ENCODE measurements at places on chromosomes 3 and 15.

- no peak for DNase-seq
Measured at GRCh38 chr3:20108869-20109268, 68.6 kb downstream of the KAT2B start.

DNA sequence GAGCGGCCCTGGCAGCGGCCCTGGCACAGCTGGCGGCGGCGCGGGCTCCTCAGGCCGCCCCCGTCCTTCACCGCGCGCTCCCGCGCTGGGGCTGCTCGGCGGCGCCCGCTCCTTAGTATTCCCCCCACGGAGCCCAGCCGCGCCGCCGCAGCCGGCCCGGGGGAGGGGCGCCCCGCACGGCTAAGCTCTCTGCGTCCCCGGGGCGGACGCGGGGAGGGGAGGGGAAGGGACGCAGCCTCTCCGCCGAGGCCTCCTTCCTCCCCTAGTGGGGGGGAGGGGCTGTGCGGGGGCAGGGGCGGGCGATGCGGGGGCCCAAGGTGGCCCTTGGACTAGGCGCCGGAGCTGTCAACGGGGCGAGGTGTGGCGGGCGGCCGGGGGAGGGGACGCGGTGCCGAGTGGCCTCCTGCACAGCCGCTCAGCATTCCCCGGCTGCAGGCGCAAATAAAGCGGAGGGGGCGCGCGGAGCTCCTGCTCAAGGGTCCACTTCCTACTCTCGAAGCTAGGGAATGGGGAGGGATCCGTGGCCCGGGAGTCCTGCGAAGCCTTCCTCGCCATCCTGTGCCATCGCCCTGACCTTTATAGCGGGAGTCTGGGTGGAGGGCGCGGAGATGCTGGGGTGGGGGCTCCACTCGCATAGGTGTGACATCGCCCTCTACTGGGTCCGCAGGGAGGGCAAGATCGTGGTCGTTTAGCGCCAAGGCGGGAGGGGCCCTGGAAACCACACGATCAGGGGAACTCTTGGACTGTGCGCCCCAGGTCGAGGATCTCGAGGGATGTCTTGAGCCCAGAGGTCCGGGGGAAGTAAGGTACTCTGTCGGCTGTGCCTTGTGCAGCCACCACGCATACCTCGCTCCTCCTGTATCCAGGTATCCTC lies 22.2 kb downstream of the EPHB3 start:
- DNase-seq, result no peak

DNA sequence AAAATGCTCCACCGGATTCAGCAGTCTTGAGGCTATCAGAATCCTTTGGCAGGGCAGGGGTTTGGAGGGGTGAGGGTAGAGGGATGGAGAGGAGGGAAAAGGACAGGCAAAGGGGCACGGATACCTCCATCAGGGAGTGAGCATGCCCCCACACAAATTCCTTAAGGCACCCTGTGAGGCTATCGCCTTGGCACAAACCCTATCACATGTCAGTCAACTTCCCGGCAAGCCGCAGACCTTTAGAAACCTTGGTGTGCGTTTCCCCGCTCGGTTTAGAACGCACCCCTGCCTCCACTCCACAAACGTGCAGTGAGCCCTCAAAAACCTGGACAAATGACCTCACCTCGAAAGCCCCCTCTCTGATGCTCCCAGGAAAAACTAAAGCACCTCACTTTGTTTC lies 422 bp upstream of the SETMAR start:
- DNase-seq, result no peak

GRCh38 chr3:181176601-181177000 lies 187.1 kb upstream of the DNAJC19 start:
- peak; percentile 10 for DNase-seq

DNA sequence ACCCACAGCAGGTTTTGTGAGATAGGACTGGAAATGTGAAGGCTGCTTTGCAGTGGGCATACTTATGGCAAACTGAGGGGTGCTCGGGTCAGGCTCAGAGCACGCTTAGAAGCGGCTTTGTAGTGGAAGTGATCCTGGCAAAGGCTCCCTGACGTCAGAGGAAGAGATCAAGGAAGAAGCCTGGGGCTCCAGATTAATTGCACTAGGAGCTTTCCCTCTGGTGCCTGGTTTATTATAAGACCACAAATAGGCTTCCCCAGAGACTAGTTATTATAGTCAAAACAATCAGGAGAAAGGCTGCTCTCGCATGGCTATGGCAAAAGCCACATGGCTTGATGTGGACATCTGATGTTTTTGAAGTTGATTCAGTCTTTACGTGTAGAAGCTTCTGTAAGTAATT lies 515.1 kb downstream of the GABRG3 start:
- DNase-seq, result no peak

- no peak for DNase-seq
Measured at GRCh38 chr3:38099518-38099917, 37.4 kb downstream of the ACAA1 start.

- DNase-seq, result no peak
Measured at GRCh38 chr3:117439812-117440211, 730.2 kb downstream of the TUSC7 start.

DNA sequence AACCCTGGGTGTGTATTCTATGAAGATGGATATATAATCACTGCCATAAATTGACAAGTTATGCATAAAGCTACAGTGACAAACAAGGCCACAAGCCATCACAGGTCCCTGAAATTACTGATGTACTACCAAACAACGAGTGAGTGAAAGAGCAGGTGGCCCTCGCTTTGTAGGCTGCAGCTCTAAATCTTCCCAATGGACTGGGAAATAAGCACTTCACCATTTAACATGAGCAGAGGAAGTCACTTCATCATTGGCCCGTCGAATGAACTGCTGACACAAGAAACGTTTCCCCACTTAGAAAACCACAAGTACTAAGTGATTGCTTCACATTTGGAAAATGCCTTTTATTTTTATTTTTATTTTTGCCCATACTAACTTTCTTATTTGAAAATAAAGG lies 218.0 kb downstream of the ZNF385D start:
- DNase-seq, result no peak

GRCh38 chr3:39960515-39961191 lies 151.2 kb downstream of the MYRIP start:
- DNase-seq, result no peak

DNA sequence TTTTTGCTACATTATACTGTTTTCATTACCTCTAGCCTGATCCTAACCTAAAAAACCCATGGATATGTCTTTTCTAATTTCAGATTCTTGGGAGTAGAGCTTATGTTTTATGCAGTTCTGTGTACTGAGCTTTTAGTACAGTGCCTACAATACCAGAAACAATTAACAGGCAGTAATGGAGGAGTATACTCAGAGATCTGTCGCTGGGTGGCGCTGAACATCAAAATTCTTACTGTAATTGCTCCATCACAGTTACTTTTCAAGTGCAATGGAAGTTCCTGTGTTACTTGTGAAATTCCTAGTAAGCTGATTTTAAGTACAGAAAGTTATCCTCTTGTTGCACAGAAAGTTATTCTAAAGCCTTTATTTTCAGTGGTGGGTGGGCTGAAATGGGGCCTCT lies 66.9 kb downstream of the RNF13 start:
- DNase-seq, result peak; percentile 3

- DNase-seq, result no peak
Measured at GRCh38 chr3:420584-420983, 224.0 kb downstream of the CHL1 start.

DNA sequence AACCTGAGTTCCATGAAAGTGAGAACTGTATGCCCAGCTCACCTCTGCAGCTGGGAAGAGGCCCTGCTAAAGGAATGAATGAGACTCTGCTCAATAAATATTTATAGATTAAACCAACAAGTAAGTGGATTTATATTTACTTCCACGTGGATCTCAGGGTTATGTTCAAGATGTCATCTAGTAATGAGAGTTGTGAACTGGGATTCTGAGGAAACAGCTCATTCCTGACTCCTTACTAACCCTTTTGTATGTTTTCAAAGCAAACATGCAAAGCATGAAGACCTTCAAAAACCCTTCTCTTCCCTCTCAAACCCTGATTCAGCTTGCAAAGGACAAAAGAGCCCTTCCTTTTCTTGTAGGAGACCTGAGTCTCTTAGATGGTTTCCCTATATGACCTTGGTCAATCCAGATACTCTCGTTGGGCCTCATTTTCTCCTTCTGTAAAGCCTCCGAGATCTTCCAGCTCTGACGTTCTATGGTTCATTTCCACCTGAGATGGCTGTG lies 53.4 kb downstream of the LSM3 start:
- no peak for DNase-seq

- DNase-seq, result no peak
Measured at GRCh38 chr3:167798443-167798842, 62.9 kb downstream of the SERPINI1 start.

GRCh38 chr3:141233457-141234161 lies 2.0 kb downstream of the PXYLP1 start:
- DNase-seq, result no peak

GRCh38 chr3:131031660-131032059 lies 5.0 kb downstream of the NEK11 start:
- no peak for DNase-seq

DNA sequence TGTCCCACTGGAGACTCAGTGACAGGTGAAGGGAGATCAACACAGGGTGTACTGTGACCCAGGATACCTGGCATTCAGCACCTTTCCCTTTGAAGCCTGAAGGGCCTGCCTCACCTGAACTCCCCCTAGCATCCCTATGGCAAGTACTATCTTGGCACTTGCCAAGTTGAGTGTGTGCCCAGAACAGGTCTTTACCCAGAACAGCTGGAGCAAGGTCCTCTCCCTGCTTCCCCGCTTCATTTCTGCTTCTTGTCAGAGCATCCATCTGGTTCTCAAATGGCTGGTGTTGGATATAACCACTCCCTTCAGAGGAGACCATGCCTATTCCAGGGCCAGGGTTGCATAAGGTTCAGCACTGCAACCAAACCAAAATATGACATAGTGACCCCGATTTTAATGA lies 73.0 kb downstream of the FAM43A start:
- DNase-seq, result no peak

- no peak for DNase-seq
Measured at GRCh38 chr3:69568951-69569350, 170.3 kb upstream of the MITF start.

DNA sequence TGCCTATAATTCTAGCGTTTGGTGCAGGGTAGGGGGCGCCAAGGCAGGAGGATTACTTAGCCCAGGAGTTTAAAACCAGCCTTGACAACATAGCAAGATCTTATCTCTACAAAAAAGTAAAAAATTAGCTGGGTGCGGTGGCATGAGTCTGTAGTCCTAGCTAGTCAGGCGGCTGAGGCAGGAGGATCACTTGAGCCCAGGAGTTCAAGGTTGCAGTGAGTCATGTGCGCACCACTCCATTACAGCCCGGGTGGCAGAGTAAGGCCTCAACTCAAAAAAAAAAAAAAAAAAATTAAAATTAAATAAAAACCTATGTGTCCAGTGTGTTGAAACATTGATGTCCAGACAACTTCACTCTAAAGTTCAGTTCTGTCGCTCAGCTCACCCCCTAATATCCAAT lies 78.2 kb upstream of the SOX2 start:
- DNase-seq, result no peak

- no peak for DNase-seq
Measured at GRCh38 chr15:70236341-70237086, 138.8 kb upstream of the TLE3 start.

DNA sequence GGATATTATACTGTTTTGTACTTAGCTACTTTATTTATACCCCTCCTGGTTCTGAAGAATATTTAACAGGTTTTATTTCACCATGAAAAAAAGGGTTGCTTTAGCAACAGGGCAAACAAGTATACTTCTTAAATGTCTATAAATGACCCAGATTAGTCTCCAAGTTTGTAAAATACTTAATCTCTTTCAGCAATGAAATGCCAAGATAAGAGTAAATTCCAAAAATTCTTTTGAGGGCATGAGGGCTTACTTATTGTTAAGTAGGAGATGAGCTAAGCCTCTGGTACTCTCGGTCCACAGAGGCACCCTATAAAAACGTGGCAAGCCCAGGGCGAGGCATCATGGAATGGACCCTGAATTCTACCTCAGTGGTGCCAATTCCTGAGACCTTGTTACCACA lies 264.8 kb upstream of the NSMCE3 start:
- DNase-seq, result no peak

DNA sequence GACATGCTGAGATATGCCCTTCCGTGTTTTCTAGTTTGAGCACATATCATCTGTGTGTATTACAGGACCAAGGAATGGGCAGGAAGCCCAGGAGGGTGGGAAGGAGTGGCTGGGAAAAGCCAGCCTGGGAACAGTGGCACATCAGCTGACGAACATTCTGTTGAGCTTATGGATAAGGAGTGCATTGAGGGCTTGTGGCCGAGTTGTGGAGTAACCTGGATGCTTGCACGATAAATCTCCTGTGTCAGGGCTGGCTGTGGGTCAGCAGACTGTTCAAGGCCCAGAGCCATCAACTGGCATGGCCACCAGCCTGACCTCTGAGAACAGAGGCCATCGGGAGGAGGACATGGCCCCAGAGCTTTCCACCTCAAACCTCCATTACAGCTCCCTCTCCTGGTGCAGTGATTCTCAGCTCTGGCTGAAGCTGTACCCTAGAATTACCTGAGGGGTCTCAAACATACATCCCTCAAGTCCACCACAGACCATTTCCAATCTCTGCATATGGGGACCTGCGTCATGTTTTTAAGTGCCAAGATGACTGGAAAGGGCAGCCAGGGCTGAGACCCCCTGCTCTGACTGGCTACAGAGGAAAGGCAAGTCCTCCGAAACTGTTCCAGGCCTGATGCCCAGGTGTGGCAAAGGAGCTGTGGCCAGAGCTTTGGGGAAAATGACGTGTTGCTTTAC lies 4.8 kb upstream of the VILL start:
- no peak for DNase-seq

- no peak for DNase-seq
Measured at GRCh38 chr3:189529889-189530471, 101.2 kb upstream of the TP63 start.

DNA sequence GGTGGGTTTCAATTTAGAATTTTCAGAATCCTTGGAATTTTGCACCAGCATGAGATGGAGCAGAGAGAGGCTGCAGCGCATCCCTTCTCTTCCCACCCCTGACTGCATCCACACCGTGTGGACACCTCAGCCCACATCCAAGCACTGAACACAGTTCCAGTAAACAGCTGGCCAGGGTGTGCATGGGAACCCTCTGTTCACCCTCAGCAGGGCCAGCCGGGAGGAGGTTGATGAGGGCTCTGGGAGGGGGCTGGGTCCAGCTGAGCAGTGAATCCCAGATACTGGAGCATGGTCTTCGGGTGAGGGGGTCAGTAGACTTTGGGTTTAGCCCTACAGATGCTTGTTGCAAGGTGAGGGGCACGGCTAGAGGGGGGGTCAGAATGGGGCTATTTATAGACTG lies 85.8 kb downstream of the RPLP1 start:
- DNase-seq, result no peak

GRCh38 chr3:65785065-65785645 lies 253.6 kb downstream of the MAGI1 start:
- no peak for DNase-seq

Data from HuH-7 (cell line).